ENCODE measurements at places on chromosomes 6 and 20.

- no peak for DNase-seq
Measured at GRCh38 chr6:168000198-168001028, 2.9 kb downstream of the KIF25 start.

DNA sequence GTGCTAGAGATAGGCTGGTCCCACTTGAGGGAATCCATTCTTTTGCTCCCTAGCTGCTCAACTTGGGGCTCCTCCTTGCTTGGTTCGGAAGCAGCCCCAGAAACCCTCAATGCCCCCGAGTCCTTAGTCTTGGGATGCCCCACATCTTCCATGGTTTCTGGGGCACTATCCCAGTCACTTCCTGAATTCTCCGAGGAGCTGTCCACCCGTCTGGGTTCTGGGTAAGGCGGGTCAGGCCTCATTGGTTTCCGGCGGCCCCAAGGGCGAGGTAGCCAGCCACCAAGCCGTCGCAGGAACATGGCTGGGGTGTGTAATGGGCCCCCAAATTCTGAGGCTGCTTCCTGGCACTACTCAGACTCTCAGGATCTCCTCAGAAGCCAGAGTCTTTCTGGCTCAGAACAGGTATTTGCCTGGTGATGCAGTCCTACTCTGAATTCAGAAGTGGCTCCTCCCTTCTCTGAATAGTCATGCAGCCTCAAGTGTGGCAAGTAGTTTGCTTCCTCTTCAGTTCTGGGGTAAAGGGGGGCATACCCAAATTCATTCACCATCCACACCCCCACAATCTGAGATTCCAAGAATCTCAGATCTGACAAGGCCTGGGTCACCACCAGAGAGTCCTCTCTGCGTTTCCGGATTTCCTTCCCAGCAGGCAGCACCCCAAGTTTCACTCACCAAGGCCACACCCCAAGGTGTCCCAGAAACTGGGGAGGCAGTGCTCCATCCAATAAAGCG, 763 bp downstream of the C6orf47 start:
- DNase-seq = no peak

GRCh38 chr20:58140787-58141425, 87.5 kb downstream of the ANKRD60 start:
- no peak for DNase-seq

GRCh38 chr6:20169786-20170185, 42.5 kb downstream of the MBOAT1 start:
- DNase-seq = no peak

DNA sequence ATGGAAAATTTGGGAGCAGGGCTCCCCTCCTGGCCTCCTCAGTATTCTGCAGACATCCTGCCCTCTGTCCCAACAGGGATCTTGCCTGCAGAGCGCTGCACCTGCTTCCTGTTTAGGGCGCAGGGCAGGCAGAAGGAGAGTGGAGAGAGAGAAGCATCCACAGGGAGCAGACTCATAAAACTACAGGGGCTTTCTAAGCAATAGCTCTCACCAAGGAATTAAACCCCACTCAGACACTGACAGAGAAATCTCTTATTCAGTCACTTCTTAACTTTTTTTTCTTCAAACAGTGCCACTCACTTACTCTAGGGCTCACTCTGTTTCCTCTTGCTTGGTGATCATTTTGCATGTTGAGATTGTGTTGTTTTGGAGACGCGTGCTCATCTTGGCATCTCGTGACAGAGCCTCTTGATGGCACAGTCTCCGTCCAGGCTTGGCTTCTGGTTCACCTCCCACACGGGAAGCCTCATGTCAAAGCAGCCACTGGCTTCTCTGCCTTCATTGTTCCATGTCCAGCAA, 153.1 kb upstream of the INSM1 start:
- DNase-seq = no peak

DNA sequence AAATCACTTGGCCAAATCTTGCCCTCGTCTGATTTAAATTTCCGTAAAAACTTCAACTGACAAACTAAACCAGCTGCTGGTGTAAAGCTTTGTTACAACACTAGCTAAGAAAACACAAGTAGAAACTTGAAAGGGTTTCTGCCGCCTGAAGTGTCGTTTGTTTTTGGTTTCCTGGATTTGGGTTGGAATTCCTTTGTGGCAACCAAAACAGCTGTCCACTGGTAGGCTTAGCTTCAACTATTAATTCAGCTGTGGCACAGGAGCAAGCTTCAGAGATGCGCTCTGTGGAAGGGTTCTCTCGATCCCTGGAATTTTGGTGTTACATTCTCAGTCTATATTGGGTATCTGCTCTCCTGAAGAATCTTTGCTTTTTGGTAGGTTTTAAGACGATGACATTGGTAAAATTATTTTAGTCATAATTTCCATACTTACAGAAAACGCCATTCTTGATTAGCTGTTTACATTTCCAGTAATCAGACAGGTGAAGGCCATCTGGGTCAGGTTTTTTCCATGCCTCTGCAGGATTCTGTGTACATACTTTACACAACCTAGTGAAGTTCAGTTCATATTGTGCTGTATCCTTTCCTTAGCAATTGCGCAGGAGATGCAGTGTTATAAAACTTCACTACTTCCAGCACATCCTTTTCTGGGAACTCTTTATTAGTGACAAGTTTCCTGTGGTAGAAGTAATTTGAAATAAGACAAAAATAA, 29.9 kb upstream of the SAMD3 start:
- DNase-seq = no peak

GRCh38 chr6:40556023-40556422, 31.1 kb downstream of the LRFN2 start:
- no peak for DNase-seq

GRCh38 chr20:42461965-42462593, 727.6 kb downstream of the PTPRT start:
- no peak for DNase-seq

GRCh38 chr20:3223651-3223993, 14.3 kb downstream of the ITPA start:
- no peak for DNase-seq

DNA sequence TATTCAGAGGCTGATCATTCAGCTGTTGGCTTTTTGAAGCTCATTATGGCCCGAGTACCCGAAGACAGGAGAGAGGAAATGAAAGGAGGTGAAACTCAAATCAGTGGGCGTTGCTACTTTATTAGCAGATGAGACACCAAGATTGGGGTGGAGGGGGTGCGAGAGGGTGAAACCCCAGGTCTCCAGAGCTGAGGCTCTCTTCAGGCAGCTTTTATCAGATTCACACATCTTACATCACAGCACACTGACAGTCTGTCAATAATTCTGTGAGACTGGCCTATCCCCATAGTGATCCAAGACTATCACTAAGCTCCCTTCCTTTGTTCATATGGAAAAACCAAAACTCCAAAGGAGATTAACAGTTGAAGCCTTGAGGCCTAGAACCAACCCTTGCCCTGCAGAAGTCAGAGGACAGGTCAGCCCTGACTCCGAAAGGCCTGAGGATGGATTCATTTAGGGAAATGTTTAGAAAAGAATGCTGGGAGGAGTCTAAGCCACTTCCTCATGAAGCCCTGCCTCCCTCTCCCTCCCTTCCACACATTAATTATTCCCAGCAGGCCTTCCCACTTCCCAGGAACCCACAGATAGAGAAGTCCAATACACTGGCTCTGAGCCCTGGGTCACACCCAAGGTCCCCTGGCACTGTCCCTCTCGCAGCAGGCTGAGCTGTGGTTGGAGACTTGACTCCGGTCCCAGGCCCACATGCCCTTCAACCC, 23.2 kb downstream of the TRERF1 start:
- no peak for DNase-seq

DNA sequence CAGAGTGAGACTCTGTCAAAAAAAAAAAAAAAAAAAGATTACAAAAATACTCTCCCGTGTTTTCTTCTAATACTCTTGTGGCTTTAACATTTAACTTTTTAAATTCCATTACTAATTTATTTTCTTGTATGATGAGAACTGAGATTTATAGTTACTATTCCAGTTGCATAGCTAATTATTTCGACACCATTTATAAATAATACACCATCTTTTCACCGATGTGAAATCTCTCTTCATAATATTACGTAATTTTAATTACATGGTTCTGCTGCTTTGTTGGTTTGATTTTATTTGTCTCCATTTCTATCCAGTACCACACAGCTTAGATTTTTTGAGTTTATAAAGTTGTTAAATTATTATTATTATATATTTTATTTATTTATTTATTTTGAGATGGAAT, 42.0 kb upstream of the TMEM217 start:
- DNase-seq = no peak

DNA sequence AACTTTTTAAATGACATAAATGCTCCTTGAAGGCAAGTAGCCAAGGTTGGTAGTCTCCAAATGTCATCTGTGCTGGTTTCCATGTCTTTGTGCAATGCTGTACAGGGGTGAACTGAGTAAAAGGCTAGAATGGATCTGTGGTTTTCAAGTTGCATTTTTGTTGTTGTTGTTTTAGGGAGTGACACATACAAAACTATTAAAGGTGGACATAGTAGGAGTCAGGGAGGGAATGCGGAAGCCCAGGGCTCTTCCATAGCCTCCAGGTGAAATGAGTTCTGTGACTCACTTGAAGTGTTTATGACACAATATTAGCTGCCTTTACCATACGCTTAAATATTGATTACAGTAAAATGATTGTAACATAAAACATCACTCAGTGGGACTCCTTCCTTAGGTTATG, 22.5 kb upstream of the QKI start:
- DNase-seq = no peak

- no peak for DNase-seq
Measured at GRCh38 chr6:162078126-162078525, 649.4 kb downstream of the PRKN start.

- DNase-seq = no peak
Measured at GRCh38 chr20:39960522-39961428, 728.3 kb downstream of the MAFB start.

GRCh38 chr6:53320964-53321363, 27.8 kb downstream of the ELOVL5 start:
- DNase-seq = no peak

- DNase-seq = no peak
Measured at GRCh38 chr6:3697609-3698008, 53.9 kb downstream of the PXDC1 start.

GRCh38 chr6:74912234-74912633, 293.6 kb downstream of the COL12A1 start:
- no peak for DNase-seq

DNA sequence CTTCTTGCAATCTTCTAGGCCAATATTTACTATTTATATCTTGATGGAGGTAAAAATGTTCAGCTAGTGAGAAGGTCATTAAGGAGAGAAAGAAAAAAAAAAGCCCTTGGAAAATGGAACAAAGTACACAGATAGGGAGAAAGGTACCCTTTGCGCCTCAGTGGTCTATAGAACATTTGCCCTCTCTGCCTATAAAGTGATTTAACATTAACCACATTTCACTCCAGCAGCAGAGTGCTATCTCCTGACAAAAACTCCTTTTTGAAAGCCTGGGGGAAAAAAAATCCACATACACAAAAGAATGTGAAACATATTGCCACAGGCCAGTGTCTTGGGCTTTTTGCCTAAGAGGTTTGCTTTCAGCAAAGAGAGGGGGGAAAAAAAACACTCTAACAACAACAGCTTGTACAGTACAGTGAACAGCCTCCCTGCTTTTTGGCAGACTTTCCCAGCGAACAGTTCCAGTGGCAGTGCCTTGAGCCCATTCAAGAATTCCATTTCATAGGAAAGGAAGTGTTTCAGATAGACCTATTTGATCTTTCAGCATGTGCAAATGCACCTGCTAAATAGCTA, 695 bp downstream of the ARHGAP18 start:
- DNase-seq = no peak

- no peak for DNase-seq
Measured at GRCh38 chr6:72422171-72422570, 199.7 kb upstream of the KCNQ5 start.

- DNase-seq = no peak
Measured at GRCh38 chr20:57957411-57958049, 247.7 kb upstream of the PMEPA1 start.

DNA sequence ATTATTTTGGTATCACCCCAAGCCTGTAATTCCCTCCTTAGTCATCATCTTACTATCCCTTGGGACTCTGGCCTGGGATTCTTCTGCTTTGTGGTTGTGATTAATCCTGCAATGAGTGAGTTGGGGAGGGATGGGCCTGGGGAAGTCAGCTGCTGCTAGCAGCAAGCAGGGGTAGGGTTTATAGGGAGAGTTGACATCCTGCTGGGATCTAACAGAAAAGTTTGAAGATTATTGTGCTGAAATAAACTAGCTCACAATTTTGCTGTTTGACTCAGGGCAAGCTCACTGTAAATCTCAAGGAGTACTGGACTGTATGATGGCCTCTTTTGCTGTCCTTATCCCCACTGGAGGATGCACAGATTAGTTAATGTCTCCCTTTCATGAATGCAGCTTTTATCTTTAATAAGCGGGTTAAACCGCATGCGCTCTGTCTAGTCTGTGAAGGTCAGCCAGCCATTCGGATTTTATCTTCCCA, 83.4 kb downstream of the JARID2 start:
- no peak for DNase-seq

- DNase-seq = no peak
Measured at GRCh38 chr6:24574809-24575208, 71.2 kb downstream of the KIAA0319 start.

DNA sequence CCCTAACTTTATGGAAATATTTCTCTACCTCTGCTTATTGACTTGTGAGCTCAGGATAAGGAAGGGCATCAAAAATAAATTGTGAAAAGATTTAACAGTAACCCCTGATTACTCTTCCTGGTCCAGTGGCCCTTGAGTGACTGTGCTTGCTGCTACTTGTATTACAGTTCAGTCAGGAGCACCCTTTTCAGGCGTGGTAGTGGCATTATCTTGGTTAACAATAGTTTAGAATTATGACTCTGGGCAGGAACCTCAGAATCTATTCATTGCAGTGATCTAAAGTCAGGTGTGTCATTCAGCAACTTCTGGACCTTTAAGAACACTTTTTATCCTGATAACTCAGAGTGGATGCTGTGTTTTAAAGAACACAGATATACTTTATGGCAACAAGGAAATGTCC, 43.4 kb downstream of the FAM135A start:
- no peak for DNase-seq

GRCh38 chr20:53611449-53611894, 17.8 kb upstream of the ZNF217 start:
- DNase-seq = peak; percentile 69

- no peak for DNase-seq
Measured at GRCh38 chr20:12821249-12821648, 187.5 kb upstream of the SPTLC3 start.

DNA sequence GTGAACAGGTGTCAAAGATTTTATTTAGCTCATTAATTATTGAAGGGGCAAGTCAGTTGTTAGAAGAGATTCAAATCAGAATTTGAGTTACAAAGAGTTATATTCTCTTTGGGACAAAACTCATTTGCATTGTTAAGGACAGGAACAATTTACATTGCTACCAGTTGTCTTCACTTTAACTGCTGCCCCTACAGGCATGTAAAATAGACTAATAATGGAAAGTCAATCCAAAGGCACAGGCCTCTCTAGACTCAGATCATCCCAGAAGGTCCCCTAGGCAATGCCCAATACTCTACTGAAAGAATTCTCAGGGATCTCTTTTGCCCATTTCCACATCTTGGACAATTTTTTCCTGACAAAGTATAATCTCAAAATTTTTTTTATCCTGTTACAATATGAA, 95.7 kb downstream of the SCP2D1 start:
- no peak for DNase-seq

- no peak for DNase-seq
Measured at GRCh38 chr6:72724545-72724944, 102.7 kb downstream of the KCNQ5 start.
